ENCODE measurements at places on chromosomes 1 and 21.

- no peak for DNase-seq
These were observed 72.1 kb upstream of the CNTN2 start for GRCh38 chr1:204970937-204971336.

GRCh38 chr1:62423580-62424242, 13.1 kb upstream of the USP1 start:
- DNase-seq: no peak

GRCh38 chr1:35443768-35444518, 113.3 kb downstream of the KIAA0319L start:
- DNase-seq: no peak

DNA sequence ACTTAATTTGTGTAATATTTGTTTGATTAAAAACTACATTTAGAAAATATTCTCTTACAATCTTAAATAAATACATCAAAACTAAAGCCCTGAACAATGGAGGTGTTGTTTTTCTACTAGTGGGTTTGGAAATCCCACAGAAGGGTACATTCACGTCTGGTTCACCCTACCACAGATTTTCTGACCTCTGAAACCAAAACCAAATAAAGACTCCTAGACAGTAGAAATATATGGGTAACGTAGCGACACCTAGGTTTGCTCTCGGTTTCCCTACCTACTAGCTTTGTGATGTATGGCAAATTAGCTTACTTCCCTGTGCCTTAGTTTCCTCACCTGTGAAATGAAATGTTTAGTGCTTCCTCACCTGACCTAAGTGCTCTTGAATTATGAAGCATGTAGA, 312.6 kb downstream of the DPYD start:
- DNase-seq: no peak

DNA sequence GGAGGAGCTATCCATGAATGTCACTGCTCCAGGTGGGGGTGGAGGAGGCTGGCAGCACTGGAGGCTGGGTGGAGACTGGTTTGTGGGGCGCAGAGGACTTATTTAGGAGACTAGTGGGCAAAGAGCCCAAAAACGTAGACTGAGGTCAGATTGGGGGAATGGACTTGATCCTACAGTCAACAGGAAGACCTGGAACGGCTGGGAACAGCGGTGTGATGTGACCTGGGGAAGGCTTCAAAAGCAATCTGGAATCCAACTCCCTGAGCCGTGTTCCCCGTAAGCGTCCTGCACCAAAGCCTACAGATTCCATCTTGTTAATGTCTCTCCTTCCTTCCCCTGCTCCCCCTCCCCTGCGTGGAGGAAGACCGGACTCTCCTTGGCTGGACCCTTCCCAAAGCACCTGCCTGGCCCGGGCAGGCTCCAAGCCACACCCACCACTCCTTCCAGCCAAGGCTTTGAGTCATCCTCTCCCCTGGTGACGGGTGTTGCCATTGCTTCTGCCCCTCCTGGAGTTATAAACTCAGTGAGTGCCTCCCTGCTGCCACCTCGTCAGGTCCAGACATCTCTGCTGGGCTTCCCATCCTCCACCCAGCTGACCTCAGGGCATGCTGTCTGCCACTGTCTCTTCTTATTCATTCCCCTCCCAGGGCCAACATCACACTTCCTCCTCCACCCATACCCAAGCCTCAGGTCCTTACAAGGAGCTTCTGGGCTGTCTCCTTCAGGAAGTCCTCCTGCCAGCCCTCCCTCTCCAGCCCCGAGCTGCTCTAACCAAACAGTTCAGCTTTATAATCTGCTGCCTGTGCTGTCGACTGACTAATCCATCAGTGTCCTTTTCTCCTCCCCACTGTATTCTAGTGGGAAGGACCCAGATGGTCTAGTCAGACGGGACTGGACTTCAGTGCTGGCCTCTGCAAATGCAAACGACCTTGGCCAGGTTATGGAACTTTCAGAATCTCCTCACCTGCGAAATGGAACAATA, 1.6 kb upstream of the CLSTN1 start:
- no peak for DNase-seq

DNA sequence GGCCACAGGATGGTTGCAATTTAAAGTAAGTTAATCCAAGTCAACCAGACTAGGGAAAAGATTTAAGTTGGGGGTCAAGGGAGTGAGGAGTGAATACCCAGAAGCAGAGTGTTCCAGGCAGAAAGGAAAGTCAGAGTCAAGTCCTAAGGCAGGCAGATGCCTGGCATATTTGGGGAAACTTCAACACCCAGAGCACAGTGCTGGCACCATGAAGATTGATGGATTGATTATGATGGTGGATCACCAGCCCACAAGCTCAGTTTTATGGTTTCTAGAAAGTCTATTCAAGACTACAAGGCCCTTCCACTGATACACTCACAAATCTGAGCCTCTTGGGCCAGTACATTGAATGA, 100.1 kb upstream of the DUSP10 start:
- DNase-seq: no peak

DNA sequence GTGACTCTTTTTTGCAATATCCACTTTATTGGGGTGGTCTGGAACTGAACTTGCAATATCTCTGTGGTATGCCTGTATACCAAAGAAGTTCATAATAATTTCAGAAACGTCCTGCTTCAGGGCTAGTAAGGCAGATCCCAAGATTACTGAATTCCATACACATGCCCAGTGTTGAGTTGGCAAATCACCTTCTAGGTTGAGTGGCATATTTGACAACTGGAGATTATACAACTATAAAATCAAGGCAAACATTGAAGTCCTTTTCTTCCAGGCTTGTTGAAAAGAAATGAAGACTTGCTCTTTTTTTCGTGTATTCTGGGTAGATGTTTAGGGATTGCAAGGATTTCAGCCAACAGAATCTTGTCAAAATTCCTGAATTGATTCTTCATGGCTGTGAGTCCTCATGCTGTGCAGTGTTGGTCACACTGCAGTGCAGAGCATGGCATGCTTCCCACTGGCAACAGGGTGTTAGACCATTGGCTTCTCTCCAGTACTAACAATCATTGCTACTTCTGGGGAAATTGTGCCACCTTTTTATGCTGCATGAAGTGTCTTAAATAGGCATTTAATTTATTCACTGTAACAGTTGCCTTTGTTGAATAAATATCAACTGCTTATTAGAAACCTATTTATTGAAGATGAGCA, 367.1 kb upstream of the ADGRL4 start:
- DNase-seq: no peak

GRCh38 chr1:157624471-157624870, 26.6 kb upstream of the FCRL4 start:
- no peak for DNase-seq

DNA sequence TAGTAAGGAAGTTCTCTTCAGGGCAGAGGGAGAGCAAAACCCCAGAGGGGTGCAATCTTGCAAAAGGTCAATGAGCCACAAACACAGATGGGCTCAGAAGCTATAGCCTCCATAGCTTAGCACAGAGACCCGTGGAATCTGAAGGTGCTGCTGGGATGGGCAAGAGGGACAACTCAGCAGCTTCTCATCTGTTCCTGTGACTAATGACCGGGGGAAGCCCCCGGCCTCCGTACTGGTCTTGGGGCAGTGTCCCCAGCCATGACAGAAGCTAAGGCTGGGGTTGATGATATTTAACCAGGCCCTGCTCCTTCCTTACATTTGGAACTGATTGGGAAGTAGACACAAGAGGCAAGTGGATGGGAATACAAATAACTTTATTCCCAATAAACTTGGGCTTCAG, 19.1 kb downstream of the EXOC8 start:
- no peak for DNase-seq

- no peak for DNase-seq
These were observed 1.8 kb upstream of the CKS1B start for GRCh38 chr1:154972517-154973343.

DNA sequence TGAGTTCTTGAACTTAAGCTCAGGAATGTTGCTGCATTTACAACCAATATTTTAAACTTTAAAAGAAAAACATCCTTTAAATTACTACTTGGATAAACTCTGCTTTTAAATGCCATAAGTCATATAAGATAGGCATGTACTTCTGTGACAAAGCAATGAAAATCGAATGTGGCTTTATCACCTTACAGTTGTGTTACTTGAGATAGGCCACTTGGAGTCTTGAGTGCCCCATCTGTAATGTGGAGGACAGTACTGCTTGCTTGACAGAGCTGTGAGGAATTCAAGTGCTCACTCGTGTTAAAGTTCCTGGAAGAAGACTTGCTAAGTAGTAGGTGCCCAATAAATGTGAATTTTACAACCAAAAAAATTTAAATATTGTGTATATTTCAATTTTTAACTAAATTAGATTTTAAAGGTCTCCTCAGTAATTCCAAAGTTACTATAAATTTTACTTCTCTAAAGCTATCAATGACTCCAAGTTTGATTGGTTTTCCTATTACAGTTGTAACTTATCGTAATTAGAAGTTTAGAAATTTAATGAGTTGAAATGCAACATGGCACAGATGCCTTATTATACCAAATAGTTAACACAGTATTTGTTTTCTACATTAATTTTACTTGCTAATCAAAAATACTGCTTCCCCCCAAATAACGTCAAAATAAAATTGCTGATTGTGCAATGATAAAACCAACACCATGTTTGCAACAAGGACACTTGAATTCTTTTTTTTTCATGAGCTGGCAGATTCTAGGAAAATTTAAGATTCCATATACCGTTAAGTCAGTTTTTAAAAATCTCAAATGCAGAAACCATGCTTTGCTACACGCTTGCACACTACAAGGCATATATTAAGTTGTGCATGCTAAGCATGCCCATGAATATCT, 21.8 kb downstream of the PSMB2 start:
- no peak for DNase-seq

DNA sequence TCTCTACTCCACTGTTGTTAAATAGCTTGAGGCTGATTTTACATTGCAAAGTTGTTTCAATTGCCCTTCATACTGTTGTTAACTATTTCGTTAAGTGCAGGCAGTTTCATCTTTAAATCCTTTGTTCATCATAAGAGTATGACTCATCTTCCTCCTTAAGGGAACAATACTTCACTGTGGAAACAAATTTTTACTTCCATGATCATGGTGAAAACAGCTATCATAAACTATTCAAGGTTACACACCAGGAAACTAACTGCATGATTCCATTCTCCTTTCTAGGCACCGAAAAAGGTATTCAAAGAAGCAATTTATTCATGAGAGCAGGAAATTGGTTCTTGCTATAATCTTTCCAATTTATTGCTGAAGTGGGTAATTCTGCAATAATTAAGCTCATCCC, 593.2 kb downstream of the LRRIQ3 start:
- DNase-seq: no peak

DNA sequence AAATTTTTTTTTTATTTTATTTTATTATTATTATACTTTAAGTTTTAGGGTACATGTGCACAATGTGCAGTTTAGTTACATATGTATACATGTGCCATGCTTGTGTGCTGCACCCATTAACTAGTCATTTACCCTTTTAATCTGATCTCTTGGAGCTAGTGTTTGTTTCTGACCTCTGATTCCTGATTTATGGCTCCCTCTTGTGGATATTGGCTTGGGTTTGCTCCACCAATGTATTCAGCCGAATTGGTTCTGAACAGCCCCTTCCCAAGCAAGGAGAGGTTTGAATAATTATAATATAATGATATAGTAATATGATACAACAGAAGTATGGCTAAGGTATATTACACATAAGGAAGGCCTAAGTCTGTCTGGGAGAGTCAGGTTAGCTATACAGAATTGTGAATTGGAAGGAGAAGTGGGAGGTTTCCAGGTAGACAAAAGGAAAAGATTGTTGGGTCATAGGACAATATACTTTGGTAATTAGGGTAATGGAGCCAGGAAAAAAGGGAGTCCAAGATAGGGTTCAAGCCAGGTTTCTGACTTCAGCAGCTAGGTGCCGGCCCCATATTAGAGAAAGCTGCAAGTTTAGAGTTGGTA, 53.1 kb upstream of the HMCN1 start:
- no peak for DNase-seq

- no peak for DNase-seq
These were observed 586 bp upstream of the AGPAT3 start for GRCh38 chr21:43864313-43864961.

- no peak for DNase-seq
These were observed 63.4 kb downstream of the NTMT2 start for GRCh38 chr1:170209125-170209524.

DNA sequence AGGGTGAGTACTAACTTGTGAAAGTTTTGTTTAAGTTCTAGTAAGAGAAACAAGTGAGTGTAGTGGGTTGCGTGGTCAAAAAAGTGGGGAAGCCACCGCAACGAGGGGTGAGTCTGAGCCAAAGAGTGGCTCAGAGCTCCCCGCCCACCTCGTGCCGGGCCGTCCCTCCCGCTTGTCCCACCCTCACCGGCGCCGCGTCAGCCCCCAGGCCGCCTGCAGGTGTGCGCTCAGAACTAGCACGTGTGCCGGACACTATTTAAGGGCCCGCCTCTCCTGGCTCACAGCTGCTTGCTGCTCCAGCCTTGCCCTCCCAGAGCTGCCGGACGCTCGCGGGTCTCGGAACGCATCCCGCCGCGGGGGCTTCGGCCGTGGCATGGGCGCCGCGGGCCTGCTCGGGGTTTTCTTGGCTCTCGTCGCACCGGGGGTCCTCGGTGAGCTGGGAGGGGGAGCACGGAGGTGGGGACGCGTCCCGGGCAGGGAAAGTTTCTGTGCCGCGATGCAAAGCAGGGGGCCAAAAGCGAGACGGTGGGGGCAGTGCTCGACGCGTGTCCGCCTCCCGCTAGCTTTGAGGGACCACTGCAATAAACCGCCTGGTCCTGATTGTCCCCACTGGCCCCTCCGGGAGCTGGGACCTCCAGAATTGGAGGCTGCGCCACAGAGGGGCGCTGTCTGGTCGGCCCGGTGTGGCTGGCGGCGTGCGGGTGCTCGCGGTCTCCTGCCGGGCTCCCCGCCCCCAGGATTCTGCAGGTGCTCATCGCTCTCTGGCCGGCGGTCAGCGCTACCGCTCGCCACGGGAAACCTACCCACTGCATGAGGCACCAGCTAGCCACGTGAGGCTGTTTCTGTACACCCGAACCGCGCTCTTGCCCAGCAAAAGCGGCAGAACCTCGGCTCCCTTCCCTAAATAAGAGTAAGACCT, at the start of gene CR2:
Gene CR2 (plus strand): TSS at position 283 of the 919 bp plus-strand sequence. CDS start 91 bp downstream, at position 374.
- DNase-seq: peak; percentile 56

GRCh38 chr1:16015491-16015890, 2.4 kb downstream of the HSPB7 start:
- DNase-seq: no peak

- no peak for DNase-seq
These were observed 66.5 kb downstream of the UBE2T start for GRCh38 chr1:202275061-202275770.

- DNase-seq: no peak
These were observed 101.9 kb downstream of the FNBP1L start for GRCh38 chr1:93549811-93550210.

DNA sequence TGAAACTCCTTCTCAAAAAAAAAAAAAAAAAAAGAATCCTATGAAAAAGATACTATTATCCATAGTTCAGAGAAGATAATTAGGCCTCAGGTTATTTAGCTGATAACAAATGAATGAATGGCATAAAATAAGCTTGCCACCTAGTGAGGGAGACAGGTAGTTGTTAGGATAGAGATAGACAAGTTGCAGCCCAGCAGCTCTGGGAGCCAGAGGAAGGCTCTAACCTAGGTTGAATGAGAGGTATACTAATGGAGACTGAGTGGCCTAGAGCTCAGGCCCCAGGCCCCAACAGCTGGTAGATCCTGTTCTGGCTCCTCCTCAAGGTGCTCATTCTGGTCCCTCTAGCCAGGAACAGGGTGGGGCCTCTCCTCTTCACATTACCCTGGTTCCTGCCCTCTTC, 20.6 kb upstream of the RSPO1 start:
- no peak for DNase-seq
